ENCODE measurements at places on chromosomes 16 and 17.

DNA sequence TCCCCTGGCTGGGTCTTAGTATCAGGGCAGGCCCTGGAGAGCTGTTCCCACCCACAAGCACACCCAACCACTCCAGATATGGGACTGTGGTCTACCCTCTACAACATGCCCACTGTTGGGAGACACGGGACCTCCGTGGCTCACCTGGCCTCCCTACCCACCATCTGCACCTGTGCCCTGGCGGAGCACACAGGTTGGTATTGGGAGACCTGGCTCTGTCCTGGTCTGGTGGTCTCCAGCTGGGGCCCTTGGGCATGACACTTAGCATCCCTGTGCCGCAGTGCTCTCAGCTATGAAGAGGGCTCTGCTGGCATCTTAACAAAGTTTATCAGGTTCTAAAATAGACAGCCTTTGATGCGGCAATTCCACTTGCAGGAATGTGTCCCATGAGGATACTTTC is 5.8 kb downstream of the C16orf95 start:
- no peak for DNase-seq

DNA sequence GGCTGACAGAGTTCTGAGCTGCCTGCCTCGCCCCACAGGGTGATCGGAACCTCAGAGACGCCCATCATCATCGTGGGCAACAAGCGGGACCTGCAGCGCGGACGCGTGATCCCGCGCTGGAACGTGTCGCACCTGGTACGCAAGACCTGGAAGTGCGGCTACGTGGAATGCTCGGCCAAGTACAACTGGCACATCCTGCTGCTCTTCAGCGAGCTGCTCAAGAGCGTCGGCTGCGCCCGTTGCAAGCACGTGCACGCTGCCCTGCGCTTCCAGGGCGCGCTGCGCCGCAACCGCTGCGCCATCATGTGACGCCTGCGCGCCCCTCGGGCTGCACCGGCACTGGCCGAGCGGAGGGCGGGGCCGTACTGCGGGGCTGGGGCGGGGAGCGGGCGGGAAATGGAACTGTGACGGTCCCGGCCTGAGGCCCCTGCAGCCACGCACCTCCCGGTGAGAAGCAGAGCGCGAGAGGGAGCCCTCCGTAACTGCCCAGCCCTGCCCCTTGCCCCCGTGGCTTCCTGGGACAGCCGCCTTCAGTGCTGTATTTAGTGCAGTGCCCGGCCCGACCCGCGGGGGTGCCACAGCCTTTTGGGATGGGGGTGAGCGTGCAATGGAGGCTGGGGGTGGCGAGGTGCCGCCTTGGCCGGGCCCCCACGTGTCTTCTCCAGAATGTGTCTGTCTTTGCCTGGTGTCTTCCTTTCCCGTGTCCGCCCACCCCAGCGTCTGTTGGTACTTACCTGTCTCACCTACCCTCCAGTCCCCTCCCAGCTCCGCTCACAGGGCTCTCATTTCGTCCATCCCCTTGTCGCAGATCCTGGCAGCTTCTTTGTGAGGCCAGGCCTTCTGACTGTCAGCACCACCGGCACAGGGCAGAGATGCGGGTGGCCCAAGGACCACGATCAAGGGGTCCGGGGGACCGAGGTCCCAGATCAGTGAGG is 9.8 kb downstream of the RASL10B start:
- no peak for DNase-seq

- no peak for DNase-seq
Measured at GRCh38 chr17:49575679-49576087, at the start of gene NXPH3. TSS of gene NXPH3 (plus strand) at chr17:49575871. CDS start at chr17:49576220, 349 bp downstream.

GRCh38 chr16:1772908-1773702 is at the start of gene MRPS34:
TSS of gene MRPS34 (minus strand) at chr16:1773134. CDS start at chr16:1773119, 15 bp downstream.
- DNase-seq: peak; percentile 72

GRCh38 chr16:85436636-85437165 is 176.4 kb upstream of the GSE1 start:
- no peak for DNase-seq

GRCh38 chr17:68383443-68384321 is 73.6 kb downstream of the WIPI1 start:
- DNase-seq: peak; percentile 99

GRCh38 chr17:35786941-35787432 is 8.5 kb downstream of the MMP28 start:
- DNase-seq: no peak

DNA sequence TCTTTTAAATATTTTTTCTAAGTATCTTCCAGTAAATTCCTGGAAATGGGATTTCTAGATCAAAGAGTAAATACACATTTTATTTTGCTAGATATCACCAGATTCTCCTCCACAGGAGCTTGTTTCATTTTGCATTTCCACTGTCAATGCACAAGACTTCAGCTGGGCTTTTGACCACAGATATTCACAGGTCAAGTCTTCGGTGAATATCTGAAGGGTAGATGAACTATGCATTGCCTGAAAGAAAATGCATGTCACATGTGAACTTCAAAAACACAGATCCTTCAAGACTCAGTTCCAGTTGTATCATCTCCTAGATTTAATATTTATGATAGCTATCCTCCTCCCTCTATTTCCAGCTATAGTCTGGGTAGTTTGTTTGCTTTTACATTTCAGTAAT is 963.6 kb upstream of the GOT2 start:
- no peak for DNase-seq

- DNase-seq: no peak
Measured at GRCh38 chr17:19414396-19415280, 3.6 kb downstream of the RNF112 start.

- no peak for DNase-seq
Measured at GRCh38 chr16:52634528-52634927, 87.6 kb upstream of the TOX3 start.

DNA sequence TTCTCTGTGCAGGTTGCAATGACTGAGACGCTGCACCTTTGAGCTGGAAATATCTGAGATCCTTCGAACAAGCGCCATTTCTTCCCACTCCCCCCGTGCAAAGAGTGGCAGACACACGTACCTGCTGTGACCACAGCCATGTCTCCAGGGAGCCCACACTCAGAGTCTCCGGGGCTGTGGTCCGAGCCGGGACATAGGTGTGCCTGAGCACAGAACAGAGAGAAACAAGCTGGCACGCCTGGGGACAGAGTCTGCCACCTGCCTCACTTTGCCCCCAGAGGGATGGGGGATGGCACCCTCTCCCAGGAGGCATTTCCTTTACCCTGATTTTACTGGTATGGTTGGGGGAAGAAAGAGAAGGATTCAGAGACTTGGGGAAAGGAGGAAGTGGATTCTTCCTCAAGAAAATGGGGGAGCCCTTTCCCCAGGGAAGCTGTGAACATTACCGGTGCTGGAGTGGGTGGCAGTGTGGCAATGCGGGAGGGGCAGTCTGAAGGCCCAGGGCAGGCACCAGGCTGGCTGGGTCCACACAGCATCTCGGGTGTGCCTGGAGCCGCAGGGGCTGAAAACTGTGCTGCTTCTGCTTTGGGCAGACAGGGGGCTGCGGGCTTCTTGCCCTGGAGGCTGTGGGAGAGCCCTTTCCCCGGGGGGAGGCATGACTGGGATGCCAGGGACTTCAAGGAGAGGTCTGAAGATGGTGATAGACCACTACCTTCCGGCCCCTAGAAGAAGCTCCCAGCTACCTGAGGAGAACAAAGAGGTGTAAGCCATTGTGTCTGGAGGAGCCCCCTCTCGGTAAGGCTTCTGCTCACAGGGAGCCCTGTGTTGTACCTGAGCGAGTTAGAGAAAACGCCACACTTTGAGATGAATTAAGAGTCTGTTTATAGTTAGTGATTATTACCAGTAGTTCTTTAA is 6.6 kb upstream of the PIK3R6 start:
- DNase-seq: no peak

- no peak for DNase-seq
Measured at GRCh38 chr17:36879624-36880131, 57.6 kb upstream of the LHX1 start.

DNA sequence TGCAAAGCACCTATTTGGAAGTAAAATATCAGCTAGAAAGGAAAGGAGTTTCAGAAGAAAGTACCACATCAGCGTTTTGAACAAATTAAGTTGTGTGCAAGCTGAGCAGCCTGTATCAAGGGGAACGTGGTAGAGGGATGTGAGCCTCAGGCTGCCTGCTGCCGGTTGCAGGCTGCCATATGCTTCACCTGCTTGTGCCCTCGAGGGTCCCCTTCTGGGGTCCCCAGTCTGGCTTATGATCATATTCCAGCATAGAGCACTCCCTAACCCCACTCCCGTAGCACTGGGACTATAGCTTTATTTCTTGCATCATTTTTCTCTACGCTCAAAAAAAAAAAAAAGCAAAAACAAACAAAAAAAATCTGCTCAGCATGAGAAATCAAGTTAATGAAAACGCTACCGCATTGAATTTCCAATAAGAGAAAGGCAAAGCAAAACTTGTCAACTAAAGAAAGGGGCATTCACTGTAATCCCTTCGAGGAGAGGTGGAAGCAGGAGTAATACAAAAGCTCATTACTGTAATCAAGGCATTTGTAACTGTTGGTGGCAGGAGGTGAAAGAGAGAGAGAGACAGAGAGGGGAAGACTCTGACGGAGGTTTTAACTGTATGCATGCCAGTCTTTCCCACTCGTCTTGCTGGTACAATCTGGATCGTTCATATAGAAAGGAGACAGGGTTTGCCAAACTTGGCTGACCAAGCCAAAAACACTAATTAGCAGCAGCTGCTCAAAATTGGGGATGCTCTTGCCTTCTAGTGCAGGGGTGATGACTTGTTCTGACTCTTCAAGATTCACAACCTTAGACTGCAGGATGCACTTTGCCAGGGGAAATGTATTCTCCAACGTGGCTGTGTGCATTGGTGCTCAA is 258.2 kb upstream of the HSBP1 start:
- no peak for DNase-seq

DNA sequence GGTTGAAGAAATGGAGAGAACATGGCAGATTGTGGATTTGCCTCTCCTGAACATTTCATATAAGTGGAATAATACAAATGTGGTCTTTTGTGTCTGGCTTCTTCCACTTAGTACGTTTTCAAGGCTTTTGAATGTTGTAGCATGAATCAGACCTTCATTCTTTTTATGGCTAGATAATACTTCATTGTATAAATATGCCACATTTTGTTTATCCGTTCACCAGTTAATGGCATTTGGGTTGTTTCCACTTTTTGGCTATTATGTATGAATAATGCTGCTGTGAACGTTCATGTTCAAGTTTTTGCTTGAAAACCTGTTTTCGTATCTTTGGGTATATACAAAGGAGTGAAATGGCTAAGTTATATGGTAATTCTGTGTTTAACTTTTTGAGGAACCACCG is 130.4 kb downstream of the TANC2 start:
- peak; percentile 65 for DNase-seq
